Activated CD4-positive, alpha-beta T cell treated with anti-CD3 and anti-CD28 coated beads, Interleukin-2, amount 10 ng/mL, durations not matched to agents 7 days and 5 days (primary cell): ENCODE measurements at places on chromosomes 1 and 21. TPM values are rescaled to one million over a fixed set of nuclear protein-coding genes. Genes with fewer than 3 reads are reported as not detected.

Gene SIPA1L2
- 0.62 TPM for total RNA-seq

Gene MYBPH
- total RNA-seq, result not detected

Gene CHODL
- 0.15 TPM for total RNA-seq

Gene GABRD
- not detected for total RNA-seq

Gene EVA1C
- 4.8 TPM for total RNA-seq

Gene HSD3B2
- total RNA-seq, result not detected

Gene HJV
- total RNA-seq, result not detected

GRCh38 chr1:220516014-220516721, 11.8 kb upstream of the MARK1 start:
- H3K36me3 ChIP-seq, result no peaks in the 10 kb centered on the region
- DNase-seq, result no peak
- peaks cover 15% of the 10 kb centered on the region for H3K27me3 ChIP-seq
- H3K27ac ChIP-seq, result no peak overlapping the region
- H3K4me1 ChIP-seq, result no peaks in the 10 kb centered on the region

GRCh38 chr21:14542638-14543037, 3.5 kb downstream of the SAMSN1 start:
- H3K4me3 ChIP-seq, result peak overlapping the region; percentile 61
- H3K27me3 ChIP-seq, result no peaks in the 10 kb centered on the region
- H3K36me3 ChIP-seq, result peaks cover 45% of the 10 kb centered on the region

- peaks cover 9% of the 10 kb centered on the region for H3K36me3 ChIP-seq
- no peak for DNase-seq
- peak overlapping the region; percentile 76 for H3K27ac ChIP-seq
These were observed 4.9 kb downstream of the MACO1 start for GRCh38 chr1:25435397-25436108.

DNA sequence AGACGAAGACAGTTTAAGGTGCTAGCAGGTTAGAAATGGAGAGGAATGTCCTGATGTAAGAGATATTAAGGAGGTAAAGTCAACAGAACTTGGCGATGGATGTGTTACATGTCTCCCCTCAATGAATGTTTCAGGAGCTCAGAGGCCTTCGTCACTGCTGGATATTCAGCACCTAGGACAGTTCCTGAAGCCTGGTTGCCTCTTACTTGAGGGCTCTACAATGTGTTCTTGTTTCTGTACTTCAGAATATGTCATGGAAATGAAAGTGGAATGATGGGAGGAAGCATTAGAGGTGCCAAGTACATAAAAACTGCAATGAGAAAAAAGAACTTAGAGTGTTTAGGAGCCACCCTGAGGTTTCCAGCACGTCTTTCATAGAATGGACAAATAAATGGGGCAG, 17.7 kb downstream of the TNR start:
- H3K36me3 ChIP-seq, result no peaks in the 10 kb centered on the region
- H3K27ac ChIP-seq, result no peak overlapping the region
- H3K4me1 ChIP-seq, result no peaks in the 10 kb centered on the region

GRCh38 chr1:92909321-92909720, 51.9 kb downstream of the DIPK1A start:
- no peak overlapping the region for H3K4me3 ChIP-seq
- peaks cover 39% of the 10 kb centered on the region for H3K36me3 ChIP-seq
- H3K27ac ChIP-seq, result no peak overlapping the region

- H3K4me1 ChIP-seq, result no peaks in the 10 kb centered on the region
- no peak for DNase-seq
- H3K36me3 ChIP-seq, result no peaks in the 10 kb centered on the region
- no peaks in the 10 kb centered on the region for H3K27me3 ChIP-seq
- no peak overlapping the region for H3K4me3 ChIP-seq
- H3K27ac ChIP-seq, result no peak overlapping the region
These were observed 405.9 kb upstream of the RGS18 start for GRCh38 chr1:191752342-191752741.

DNA sequence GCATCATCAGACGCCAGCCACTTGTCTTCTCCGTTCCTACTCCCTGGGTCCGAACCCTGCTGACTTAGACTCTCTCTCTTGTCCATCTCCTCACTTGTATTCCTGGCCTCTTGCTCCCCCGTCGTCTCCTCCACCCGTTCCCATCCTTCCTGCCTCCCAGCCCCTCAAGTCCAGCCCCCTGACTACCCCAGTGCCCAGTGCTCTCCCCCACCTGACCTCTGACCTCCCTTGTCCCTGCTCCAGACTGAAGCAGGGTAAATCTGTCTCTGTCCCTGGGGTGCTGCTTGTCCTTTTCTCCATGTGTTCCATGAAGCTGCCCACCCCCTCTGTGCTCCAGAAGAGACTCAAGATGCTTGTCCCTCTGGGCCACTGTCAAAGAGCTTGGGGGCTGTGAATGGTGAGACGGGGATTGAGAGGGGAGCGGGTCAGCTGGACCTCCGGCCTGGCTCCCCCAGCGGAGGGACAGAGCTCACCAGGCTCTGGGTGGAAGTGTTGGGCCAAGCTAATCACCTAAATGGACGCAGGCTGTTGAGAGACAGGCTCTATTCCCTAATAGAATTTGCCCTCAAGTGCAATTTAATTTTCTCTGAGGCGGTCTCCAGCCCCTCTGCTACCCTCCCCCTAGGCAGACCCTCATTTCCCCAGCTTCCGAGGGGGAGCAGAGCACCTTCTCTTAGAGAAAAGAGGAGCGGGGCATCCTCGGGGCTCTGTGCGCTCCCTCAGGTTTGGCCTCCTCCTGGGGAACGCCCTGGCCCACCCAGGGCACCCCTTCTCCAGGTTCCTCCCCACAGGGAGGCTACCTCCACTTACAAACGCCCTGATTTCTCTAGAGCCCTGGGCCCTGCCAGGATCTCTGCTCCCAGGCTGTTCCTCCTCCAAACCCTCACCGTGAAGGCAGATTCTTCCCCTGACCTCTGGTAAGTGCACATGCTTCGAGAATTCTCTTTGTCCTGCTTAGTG, 11.0 kb upstream of the LHX4 start:
- peaks cover 28% of the 10 kb centered on the region for H3K27me3 ChIP-seq
- no peak overlapping the region for H3K27ac ChIP-seq
- DNase-seq, result no peak
- peaks cover 2% of the 10 kb centered on the region for H3K4me1 ChIP-seq
- H3K4me3 ChIP-seq, result no peak overlapping the region
- no peaks in the 10 kb centered on the region for H3K36me3 ChIP-seq

GRCh38 chr1:157292302-157292701, 154.1 kb upstream of the ETV3 start:
- no peak for DNase-seq
- peaks cover 32% of the 10 kb centered on the region for H3K27me3 ChIP-seq
- H3K27ac ChIP-seq, result no peak overlapping the region
- no peaks in the 10 kb centered on the region for H3K36me3 ChIP-seq
- H3K4me3 ChIP-seq, result no peak overlapping the region

DNA sequence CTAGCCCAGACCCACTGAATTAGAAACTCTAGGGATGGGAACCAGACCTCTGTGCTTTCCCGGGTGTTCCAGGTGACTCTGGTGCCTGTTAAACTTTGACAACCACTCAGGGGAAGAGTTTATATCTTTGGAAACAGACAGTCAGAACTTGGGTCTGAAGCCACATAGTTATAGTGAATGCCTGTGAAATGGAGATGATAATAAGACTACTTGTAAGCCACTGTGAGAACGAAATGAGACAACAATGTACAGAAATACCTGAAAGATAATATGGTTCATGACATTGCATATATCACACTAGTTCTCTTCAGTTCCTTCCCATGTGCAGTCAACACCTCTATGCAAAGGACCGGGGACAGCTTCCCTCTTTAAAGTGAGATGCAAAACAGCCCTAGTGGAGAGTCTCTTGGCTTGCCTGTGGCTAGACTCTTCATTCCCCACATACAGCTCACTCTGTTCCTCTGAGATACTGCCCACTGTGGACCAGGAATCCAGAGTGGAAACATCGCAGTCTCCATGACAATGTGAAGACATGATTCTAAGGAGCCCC, 287.5 kb downstream of the ASTN1 start:
- H3K27ac ChIP-seq, result no peak overlapping the region
- H3K4me3 ChIP-seq, result no peak overlapping the region
- no peaks in the 10 kb centered on the region for H3K27me3 ChIP-seq
- no peaks in the 10 kb centered on the region for H3K36me3 ChIP-seq
- H3K4me1 ChIP-seq, result no peaks in the 10 kb centered on the region
- no peak for DNase-seq

DNA sequence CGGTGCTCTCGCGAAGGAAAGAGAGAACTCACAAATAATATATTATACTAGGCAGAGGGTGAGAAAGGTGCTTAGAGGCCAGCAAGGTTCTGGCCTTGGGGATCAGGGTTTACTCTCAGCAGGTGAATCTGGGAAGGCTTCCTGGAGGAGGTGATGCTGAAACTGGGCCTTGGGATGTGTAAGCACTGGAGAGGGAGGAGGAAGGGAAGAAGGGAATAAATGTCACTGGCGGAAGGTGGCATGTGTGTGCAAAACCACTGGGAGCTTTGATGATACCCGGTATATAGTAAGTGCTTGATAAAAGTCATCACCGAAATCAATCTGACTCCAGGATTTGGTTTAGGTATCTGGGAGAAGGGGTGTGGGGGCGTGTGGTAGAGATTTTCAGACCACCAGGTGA, 24.4 kb downstream of the SPSB1 start:
- DNase-seq, result no peak
- H3K27me3 ChIP-seq, result no peaks in the 10 kb centered on the region
- no peaks in the 10 kb centered on the region for H3K36me3 ChIP-seq
- no peak overlapping the region for H3K27ac ChIP-seq

DNA sequence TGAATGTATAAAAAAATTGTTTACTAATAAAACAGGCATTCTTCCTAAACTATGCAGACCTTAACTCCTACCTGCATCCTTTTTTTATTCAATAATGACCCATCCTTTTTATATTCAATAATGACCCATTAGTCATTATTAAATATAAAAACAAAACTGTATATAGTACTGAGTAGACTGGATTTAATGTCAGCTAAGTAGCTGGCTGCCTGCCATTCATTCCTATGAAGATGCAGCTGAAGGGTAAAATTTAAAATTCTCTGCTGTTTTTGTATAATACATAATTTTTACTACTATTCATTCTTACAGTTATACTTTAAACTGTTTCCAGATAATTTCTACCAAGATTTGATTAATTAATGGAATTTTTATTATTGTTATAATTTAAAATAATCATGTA, 79.3 kb downstream of the DENND1B start:
- H3K4me1 ChIP-seq, result peaks cover 3% of the 10 kb centered on the region
- DNase-seq, result no peak
- H3K27me3 ChIP-seq, result no peaks in the 10 kb centered on the region

GRCh38 chr1:22309572-22309971, 142.1 kb upstream of the ZBTB40 start:
- peaks cover 31% of the 10 kb centered on the region for H3K27me3 ChIP-seq
- no peaks in the 10 kb centered on the region for H3K36me3 ChIP-seq
- DNase-seq, result no peak
- no peak overlapping the region for H3K27ac ChIP-seq

DNA sequence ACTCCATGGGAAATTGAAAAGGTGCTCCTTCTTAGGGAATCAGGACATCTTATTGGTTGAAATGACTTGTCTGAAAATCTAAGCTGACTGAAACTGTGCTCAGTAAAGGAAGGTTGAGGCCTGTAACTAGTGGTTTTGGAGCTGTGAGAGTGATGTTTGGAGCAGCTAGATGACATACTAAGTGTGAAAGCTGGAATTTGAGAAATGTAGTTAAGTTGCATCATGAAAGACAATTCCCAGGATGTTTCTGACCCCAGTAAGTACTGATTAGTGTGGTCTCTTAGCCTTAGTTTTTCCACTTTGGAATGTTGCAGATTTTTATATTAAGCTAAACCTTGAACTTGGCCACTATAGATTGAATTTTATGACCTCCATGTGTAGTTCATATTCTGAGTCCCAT, 154.9 kb downstream of the PAPPA2 start:
- H3K27me3 ChIP-seq, result no peaks in the 10 kb centered on the region
- no peaks in the 10 kb centered on the region for H3K36me3 ChIP-seq
- no peak overlapping the region for H3K4me3 ChIP-seq
- no peak for DNase-seq

DNA sequence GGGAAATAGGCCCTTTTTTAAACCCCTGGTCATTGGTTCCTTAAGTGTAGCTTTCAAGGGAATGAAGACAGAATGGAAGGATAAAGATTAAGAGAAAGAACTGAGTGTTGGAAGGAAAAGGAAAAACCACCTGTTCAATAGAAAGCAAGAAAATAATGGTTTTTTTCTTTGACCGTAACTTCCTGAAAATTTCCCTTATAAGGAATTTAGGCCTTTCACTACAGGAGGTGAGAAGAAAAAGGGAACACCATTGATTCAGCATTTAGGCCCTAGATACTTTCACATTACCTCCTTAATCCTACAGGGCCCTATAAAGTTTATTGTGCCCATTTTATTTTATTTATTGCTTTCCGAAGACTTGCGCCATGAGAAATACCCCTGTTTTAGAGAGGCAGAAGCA, 18.9 kb downstream of the KPNA6 start:
- H3K4me1 ChIP-seq, result peaks cover 43% of the 10 kb centered on the region
- H3K27me3 ChIP-seq, result no peaks in the 10 kb centered on the region
- no peak overlapping the region for H3K4me3 ChIP-seq
- H3K27ac ChIP-seq, result no peak overlapping the region

- peak overlapping the region; percentile 82 for H3K27ac ChIP-seq
- peak overlapping the region; percentile 52 for H3K4me3 ChIP-seq
- peaks cover 23% of the 10 kb centered on the region for H3K36me3 ChIP-seq
- peaks cover 69% of the 10 kb centered on the region for H3K4me1 ChIP-seq
- H3K27me3 ChIP-seq, result no peaks in the 10 kb centered on the region
These were observed 11.9 kb downstream of the MEF2D start for GRCh38 chr1:156488566-156489165.

- peaks cover 39% of the 10 kb centered on the region for H3K36me3 ChIP-seq
- H3K27ac ChIP-seq, result no peak overlapping the region
- H3K4me3 ChIP-seq, result no peak overlapping the region
- no peak for DNase-seq
- H3K27me3 ChIP-seq, result no peaks in the 10 kb centered on the region
These were observed 24.7 kb downstream of the SLC35A3 start for GRCh38 chr1:99994496-99994895.

- peaks cover 4% of the 10 kb centered on the region for H3K27me3 ChIP-seq
- H3K4me1 ChIP-seq, result peaks cover 13% of the 10 kb centered on the region
- H3K27ac ChIP-seq, result no peak overlapping the region
- H3K4me3 ChIP-seq, result no peak overlapping the region
These were observed 31.9 kb downstream of the NEK2 start for GRCh38 chr1:211643324-211644212.

DNA sequence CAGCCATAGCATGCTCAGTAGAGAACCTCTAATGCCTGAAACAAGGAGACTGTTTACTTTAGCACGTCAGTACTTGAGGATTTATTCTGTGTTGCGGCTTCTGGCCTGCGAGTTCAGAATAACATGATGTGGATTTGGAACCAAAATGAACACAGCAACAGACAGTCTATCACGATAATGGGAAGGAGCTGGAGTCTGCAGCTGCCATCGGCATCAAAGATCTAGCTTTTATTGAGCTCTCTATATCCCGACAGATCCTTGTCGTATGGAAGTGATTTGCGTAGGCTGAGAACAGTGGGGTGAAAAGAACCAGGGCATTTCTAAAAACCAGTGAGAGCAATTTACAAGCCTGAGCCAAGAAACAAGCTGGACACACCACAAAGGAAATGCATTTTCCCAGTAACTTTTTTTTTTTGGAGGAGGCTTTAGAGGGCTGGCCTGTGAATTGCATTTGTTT, 294.2 kb downstream of the KIF26B start:
- no peaks in the 10 kb centered on the region for H3K36me3 ChIP-seq
- H3K27me3 ChIP-seq, result peaks cover under 1% of the 10 kb centered on the region
- no peaks in the 10 kb centered on the region for H3K4me1 ChIP-seq
- no peak overlapping the region for H3K4me3 ChIP-seq
- no peak overlapping the region for H3K27ac ChIP-seq
- DNase-seq, result no peak

GRCh38 chr1:10671090-10671489, 125.4 kb downstream of the CASZ1 start:
- no peak for DNase-seq
- H3K4me1 ChIP-seq, result peaks cover under 1% of the 10 kb centered on the region
- no peaks in the 10 kb centered on the region for H3K27me3 ChIP-seq
- H3K4me3 ChIP-seq, result no peak overlapping the region
